ENCODE measurements at places on chromosomes 4 and X. TPM values are rescaled to one million over a fixed set of nuclear protein-coding genes. Genes with fewer than 3 reads are reported as not detected.

- peak; percentile 11 for DNase-seq
- H3K4me3 ChIP-seq: no peak overlapping the region
- H3K36me3 ChIP-seq: no peaks in the 10 kb centered on the region
- no peaks in the 10 kb centered on the region for H3K27me3 ChIP-seq
- H3K27ac ChIP-seq: no peak overlapping the region
Measured at GRCh38 chrX:155819966-155820491, 61.1 kb upstream of the VAMP7 start.

GRCh38 chrX:15322072-15322471 lies 6.6 kb upstream of the ASB11 start:
- H3K4me1 ChIP-seq: no peaks in the 10 kb centered on the region
- H3K27ac ChIP-seq: no peak overlapping the region
- H3K36me3 ChIP-seq: peaks cover 6% of the 10 kb centered on the region
- no peaks in the 10 kb centered on the region for H3K27me3 ChIP-seq
- no peak overlapping the region for H3K4me3 ChIP-seq

GRCh38 chr4:77745792-77746191 lies 73.4 kb downstream of the CNOT6L start:
- H3K27me3 ChIP-seq: no peaks in the 10 kb centered on the region
- no peaks in the 10 kb centered on the region for H3K4me1 ChIP-seq
- no peak overlapping the region for H3K27ac ChIP-seq
- DNase-seq: no peak

DNA sequence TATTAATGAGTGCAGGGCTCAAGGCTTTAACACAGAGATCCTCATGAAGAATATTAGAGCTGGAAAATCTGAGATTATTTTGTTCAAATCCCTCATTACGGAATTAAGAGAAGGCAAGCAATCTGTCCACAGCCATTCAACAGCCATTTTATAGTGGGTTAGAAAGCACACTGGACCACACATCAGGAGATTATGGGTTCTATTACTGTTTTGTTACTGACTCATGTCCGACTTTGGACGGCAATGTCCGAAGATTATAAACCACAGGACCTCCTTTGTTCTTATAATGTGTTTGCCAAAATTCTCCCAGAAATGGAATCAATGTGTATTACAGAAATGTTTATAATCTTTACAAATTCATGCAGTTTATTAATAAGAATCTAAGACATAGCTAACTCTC lies 8.1 kb downstream of the LAMTOR3 start:
- H3K4me3 ChIP-seq: no peak overlapping the region
- no peak for DNase-seq
- H3K27me3 ChIP-seq: no peaks in the 10 kb centered on the region

DNA sequence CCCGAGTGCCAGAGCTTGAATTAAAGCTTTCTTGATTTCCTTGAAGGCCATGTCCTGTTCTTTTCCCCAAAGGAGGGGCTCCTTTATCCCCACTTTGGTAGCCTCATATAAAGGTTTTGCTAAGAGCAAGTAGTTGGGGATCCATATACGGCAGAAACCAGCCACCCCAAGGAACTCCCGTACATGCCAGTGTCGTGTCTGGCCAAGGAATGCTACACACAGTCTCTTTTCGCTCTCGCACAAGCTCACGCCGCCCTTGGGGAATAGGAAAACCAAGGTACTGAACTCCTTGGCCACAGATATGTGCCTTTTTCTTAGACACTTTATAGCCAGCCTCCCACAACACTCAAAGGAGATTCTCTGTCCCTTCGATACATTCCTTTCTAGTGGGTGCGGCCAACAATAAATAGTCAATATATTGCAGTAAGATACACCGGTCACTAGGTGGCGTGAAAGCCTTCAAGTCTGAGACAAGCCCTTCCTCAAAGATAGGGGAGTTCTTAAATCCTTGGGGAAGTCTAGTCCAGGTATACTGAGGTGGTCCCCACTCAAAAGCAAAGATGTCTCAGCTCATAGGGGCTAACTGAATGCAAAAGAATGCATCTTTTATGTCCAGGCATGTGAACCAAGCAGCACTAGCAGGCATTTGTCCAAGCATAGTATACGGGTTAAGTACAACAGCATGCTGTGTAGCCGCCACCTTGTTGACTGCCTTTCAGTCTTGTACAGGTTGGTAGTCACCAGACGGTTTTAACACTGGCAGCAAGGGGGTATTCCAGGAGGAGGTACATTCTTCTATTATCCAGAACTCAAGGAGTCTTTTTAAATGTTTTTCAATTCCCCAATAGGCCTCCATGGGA lies 57.8 kb upstream of the XAGE1B start:
- H3K4me3 ChIP-seq: no peak overlapping the region
- no peaks in the 10 kb centered on the region for H3K27me3 ChIP-seq
- peak; percentile 1 for DNase-seq
- H3K27ac ChIP-seq: no peak overlapping the region
- no peaks in the 10 kb centered on the region for H3K36me3 ChIP-seq

DNA sequence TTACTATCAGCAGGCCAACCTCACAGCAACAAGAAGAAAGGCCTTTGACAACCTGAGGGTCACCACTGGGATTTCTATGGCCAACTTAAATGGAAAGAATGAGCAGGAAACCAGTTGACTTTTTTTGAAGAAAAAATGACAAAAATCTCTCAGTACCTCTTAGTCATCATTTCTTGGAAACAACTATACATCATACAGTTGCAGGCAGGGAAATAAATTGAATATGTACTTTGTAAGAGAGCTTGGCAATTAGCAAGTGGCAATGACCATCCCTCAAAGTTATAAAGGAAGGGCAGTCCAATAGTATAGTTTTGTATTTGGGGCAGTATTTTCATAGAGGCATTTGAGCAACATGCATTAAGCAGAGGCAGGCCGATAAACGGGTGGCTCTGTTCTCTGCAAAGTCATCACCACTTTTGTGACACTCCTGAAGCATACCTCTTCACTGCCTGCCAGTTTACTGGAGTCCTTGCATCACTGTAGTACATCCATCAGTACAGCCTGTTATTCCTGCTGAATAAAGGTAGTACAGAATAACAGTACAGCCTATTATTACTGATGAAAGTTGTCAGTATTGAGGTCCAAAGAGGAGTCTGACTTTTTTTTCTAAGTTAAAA lies 83.3 kb upstream of the AMELX start:
- H3K27me3 ChIP-seq: no peaks in the 10 kb centered on the region
- H3K36me3 ChIP-seq: no peaks in the 10 kb centered on the region
- no peak overlapping the region for H3K27ac ChIP-seq
- no peak overlapping the region for H3K4me3 ChIP-seq
- no peak for DNase-seq
- H3K4me1 ChIP-seq: no peaks in the 10 kb centered on the region

The ZCCHC12 gene
- total RNA-seq: 0.28 TPM

The TRO gene
- 17.3 TPM for total RNA-seq

The DGAT2L6 gene
- total RNA-seq: not detected
